ENCODE measurements at places on chromosomes 6 and 20.

DNA sequence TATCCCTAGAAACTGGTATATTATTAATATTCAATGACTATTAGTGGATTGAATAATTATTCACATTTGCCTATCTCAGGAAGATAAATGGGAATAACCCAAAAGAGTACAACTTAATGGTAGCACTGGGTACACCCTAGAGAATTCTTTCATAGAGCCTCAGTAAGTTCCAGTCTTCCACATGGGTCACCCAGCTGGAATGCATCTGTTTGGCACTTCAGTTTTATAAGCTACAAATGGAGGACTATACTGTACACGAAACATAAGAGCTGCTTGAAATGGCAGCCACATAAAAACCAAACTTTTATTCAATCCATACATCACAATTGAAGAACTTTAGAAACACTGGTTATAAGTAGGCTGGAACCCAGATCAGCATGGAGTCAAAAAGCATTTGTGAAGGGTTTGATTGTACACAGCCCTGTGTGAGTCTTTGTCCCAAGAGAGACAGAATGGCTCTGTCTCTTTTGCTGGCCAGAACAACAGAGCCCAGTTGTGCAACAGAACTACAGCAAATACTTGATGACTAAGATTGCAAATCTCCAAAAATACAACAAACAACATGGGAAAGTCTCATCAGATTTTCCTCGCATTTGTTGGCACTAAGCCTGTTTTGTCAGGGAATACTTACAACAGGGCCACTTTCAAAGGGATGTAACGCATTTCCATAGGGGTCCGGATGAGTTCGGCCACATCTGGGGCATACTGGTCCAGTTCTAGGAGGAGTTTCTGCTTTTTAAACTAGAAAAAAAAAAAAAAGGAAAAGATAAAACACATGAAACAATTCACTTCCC lies 39.5 kb downstream of the PIGU start:
- no peak for DNase-seq

DNA sequence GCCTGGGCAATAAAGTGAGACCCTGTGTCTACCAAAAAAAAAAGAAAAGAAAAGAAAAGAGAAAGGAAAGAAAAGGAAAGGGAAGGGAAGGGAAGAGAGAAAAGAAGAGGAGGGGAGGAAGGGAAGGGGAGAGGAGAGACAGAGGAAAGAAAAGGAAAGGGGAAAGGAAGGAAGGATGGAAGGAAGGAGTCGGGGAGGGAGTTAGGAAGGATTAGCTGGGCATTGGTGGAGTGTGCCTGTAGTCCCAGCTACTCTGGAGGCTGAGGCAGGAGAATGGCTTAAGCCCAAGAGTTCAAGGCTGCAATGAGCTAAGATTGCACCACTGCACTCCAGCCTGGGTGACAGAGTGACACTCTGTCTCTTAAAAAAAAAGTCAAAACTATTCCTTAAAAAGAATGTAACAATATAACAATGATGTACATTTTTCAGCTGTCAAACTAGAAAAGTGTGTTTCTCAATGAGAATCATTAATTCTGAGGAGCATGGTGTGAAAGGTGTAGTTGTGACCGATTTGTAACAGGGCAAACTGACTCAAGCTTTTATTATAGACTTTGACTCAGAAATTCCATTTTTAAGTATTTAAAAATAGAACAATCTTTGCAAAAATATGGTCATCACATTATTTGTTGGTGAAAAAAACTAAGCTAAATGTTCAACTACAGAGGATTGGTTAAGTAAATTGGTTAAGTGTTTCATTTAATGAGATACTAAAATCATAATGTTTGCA lies 14.7 kb downstream of the SNRPB start:
- no peak for DNase-seq

DNA sequence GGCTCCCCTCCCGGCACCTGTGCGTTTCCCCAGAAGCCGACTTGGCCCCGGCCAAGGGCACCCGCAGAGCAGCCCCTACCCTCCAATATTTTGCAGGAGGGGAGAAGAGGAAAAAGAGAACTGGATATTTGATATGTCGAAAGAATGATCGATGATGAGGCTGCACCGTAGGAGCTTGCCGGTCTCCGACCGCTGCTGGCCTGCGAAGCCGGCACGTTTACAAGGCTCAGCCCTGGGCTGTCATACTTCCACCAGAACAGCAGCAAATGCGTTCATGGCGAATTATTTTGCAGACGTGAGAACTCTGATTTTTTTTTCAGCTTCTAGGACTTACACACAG lies 296.7 kb downstream of the TFAP2C start:
- DNase-seq: no peak

DNA sequence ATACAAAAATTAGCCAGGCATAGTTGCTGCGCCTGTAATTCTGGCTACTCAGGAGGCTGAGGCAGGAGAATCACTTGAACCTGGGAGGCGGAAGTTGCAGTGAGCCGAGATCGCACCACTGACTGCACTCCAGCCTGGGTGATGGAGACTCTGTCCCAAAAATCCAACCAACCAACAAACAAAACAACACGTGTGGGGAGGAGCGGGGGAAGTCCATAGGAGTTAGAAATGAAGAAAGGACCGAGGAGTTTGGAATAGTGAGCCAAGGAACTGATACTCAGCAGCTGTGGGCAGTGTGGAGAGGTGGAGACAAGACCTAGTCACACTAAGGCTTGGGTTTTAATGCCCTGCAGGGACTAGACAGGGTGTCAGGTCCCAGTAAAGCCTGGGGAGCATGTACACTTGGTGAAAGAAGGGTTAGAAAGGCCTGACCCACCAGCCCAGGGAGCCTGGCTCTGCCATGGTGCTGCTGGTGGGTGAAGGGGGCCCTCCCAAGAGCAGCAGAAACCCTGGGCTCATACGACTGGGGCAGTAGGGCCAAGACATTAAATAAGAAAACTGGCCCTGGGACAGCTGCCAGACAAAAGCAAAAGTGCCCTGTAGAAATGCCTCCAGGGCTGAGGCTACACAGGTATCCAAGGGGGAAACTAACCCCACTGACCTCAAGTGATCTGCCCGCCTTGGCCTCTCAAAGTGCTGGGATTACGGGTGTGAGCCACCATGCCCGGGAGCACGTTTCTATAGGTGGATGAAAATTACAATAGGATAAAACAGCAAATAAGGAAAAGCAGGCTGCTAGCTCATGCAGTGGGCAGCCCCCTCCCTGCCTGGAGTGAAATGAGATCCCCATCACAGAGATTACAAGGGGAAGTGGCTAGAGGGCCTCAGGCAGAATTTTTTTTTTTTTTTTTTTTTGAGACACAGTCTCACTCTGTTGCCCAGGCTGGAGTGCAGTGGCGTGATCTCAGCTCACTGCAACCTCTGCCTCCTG lies 58.0 kb downstream of the MYH7B start:
- no peak for DNase-seq

GRCh38 chr6:109117346-109118035 lies 22.2 kb downstream of the CEP57L1 start:
- no peak for DNase-seq

DNA sequence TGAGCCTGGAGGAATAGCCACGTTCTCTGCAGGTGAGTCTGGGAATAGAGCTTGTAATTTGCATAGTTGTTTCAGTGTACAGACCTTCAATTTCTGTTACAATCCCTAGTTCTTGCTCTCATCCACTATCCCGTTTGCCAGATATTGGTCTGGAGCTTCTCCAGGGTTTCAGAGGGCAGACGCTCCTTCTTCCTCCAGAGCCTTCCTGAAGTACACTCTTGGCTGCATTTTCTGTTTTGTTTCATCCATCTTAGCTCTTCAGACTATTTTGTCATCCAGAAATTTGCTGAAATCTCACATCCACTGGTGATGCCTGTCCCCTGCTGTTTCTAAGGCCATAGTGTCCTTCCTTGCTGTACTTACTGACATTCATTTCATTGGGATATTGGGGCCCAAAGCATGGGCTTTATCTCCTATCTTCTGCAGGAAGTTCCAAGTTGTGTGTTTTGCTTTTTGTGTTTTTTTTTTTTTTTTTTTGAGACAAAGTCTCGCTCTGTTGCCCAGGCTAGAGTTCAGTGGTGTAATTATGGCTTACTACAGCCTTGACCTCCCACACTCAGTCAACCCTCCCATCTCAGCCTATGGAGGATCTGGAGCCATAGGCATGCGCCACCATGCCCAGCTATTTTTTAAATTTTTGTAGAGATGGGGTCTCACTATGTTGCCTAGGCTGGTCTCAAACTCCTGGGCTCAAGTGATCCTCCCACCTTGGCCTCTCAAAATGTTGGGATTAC lies 18.7 kb downstream of the CDS2 start:
- no peak for DNase-seq

- DNase-seq: no peak
These were observed 2.7 kb downstream of the OSTM1 start for GRCh38 chr6:108071736-108072276.

DNA sequence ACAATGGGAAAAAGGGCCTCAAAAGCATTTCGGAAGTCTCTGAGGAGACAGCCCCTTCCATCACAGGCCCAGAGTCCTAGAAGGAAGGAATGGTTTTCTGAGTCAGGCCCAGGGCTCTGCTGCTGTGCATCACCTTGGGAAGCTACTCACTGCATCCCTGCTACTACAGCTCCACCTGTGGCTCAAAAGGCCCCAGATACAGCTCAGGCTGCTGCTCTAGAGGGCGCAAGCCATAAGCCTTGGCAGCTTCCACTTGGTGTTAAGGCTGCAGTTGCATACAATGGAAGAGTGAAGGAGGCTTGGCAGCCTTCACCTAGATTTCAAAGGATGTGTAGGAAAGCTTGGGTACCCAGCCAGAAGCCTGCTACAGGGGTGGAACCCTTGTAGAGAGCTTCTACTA lies 54.8 kb downstream of the MEI4 start:
- DNase-seq: no peak

DNA sequence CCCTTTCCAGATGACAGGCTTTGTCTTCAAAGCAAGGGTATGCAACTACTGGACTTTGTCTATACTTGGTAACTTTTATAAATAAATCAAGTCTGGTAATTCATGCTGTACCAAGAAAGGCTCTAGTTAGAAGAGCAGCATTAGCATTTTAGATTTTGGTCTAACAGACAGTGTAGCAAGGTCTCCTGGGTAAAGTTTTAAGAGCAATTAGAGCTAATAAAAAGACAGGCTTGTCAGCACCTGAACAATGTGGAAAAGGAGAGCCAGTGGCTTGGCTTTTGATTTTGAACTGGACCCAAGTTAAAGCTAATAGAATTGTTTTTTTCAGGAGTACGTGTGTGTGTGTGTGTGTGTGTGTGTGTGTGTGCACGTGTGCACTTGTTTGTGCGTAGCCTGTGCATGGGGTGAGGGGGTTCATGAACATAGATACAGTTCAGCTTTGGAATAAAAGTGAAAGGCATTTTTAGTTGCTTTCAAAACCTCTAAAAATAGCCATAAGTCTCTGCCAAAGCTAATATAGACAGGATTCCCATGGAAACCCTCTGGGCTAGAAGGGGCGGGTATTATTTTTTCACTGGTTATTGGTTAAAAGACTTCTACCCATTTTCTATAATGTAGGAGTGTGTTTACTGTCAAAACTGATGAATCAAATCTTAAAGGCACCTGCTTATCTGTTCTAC lies 138.4 kb downstream of the KCNQ5 start:
- DNase-seq: no peak

DNA sequence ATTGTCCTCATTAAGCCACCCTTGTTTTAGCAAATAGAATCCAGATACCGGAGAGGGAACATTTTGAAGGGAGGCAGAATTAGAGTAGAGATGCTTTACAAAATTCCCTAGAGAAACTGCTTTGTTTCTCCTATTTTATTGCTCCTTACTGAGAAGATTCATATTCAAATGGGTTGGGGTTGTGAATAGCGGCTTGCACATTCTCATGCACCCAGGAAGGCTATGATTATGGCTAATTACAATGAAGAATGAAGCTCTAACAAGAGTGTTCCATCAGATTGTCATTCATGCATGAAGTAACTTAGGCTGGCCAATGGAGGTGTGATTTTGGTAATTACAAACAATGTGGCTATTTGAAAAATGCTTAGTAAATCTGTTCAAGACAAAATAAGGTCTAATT lies 129.6 kb downstream of the PACRG start:
- no peak for DNase-seq

DNA sequence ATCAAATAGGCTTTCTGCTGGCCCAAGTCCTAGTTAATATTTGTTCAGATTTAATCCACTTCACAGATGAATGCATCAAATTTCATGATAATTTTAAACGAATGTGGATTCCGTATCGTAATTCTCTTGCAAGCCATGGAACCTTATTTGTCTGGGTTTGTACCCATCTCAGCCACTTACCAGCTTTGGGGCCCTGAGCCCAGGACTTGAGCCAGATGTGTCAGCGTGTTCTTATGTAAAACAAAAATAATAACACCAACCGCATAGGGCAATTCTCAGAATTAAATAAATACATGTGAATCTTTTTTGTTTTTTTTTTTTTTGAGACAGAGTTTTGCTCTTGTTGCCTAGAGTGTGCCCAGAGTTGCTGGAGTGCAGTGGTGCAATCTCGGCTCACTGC lies 282.5 kb upstream of the PLCB4 start:
- DNase-seq: no peak

- DNase-seq: no peak
These were observed 3.1 kb upstream of the SNAP91 start for GRCh38 chr6:83711958-83712357.

- DNase-seq: no peak
These were observed 231.2 kb upstream of the FOXQ1 start for GRCh38 chr6:1080453-1081337.

GRCh38 chr6:46000905-46001304 lies 14.8 kb downstream of the CLIC5 start:
- DNase-seq: no peak

- no peak for DNase-seq
These were observed 4.3 kb upstream of the FUCA2 start for GRCh38 chr6:143515766-143516355.

GRCh38 chr6:154381548-154381947 lies 24.9 kb upstream of the IPCEF1 start:
- DNase-seq: no peak

DNA sequence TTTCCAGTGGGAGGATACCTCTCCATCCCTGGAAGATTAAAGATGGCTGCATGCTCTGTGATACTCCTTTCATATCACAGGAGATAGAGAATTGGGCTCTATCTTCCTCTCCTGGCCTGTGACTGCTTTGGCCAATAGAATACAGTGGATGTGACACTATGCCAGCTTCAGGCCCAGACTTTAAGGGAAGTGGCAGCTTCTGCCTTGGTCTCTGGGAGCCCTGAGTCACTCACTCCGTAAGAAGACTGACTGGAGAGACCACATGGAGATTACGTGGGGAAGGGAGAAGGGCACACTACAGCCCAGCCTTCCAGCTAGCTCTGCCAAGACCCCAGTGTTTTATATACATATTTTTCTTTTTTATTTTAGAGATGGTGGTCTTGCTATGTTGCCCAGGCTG lies 10.4 kb upstream of the MMP9 start:
- DNase-seq: no peak
